ENCODE measurements at places on chromosomes 6 and 20. TPM values are rescaled to one million over a fixed set of nuclear protein-coding genes. Genes with fewer than 3 reads are reported as not detected.
A peak's percentile ranks its signal among the peaks of the same experiment; 100 is the strongest.

Gene ZNF165
- polyA plus RNA-seq = 0.39 TPM

DNA sequence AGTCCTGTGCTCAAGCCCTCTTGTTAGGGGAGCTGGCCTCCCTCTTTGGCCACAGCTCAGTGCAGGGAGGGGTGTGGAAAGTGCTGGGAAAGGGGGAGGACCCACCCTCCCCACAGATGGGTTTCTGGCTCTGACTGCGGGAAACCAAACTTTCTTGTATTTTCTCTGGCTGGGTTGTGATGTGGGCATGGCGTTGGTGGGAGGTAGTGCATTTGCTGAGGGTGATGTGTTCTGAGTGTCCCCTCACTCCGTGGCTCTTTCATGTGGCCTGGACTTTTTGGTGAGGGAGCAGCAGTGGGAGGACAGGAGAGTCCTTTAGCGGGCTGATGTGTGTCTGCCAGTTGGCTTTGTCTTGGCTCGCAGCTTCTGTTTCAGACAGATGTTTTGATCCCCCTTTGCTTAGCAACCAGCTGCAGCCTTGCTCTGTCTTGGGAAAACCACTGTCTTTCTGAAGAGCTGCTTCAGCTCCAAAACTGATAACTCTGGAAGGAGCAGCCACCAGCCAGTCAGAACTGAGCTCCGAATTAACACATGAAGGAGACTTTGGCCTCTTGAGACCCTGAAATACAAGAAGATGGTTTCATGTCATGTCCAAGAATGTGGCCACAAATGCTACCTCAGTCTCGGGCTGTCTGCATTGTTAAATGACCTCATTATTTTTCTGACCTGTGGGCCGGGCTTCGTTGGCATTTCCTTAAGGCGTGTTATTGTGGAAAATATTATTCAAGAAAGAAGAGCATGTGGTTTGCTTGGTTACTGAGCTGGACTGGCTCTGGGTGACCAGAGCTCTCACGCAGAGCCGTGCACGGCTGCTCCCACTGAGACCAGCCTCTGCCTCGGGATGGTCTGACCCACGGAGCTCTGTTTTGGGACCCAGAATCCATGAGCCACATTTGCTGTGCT is 21.5 kb downstream of the SYNJ2 start:
- no peak for DNase-seq

DNA sequence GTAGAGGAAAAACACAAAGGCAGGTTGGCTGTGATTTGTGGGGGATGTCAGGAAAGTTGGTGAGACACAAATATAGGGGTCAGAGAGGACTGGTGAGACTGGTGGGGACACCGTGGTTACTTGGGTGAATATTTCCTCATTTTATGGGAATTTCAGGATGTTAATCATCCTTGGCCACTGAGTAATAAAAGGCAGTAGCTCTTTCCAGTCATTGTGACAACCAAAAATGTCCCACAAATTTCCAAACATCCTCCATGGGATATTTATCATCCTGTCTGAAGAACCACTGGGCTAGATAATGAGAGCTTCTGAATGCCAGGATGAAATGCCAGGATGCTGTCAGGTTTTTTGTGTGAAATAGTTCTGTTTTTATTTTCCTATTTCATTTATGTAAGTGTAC is 374.1 kb downstream of the CD109 start:
- DNase-seq = no peak

- no peak for DNase-seq
These were observed 77.6 kb upstream of the BACH2 start for GRCh38 chr6:90374201-90374600.

DNA sequence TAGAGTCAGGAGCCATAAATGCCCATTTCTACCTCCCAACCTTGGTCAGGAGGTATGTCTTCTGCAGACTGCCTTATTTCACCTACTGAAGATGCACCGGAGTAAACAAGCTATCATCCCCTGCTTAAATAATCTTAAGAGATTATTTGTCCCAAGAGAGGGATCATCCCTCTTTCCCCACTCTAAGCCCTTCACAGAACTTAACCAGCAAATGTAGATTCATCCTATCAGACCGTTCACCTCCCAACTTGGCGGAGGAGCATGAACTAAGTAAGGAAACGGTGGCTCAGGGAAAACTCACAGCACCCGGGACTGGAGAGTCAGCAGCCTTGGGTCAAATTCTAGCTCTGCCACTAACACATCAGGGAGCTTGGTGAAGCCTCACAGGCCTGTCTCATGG is 115.3 kb downstream of the TRERF1 start:
- no peak for DNase-seq

- DNase-seq = no peak
These were observed 190.8 kb downstream of the TENT5A start for GRCh38 chr6:81561731-81562130.

DNA sequence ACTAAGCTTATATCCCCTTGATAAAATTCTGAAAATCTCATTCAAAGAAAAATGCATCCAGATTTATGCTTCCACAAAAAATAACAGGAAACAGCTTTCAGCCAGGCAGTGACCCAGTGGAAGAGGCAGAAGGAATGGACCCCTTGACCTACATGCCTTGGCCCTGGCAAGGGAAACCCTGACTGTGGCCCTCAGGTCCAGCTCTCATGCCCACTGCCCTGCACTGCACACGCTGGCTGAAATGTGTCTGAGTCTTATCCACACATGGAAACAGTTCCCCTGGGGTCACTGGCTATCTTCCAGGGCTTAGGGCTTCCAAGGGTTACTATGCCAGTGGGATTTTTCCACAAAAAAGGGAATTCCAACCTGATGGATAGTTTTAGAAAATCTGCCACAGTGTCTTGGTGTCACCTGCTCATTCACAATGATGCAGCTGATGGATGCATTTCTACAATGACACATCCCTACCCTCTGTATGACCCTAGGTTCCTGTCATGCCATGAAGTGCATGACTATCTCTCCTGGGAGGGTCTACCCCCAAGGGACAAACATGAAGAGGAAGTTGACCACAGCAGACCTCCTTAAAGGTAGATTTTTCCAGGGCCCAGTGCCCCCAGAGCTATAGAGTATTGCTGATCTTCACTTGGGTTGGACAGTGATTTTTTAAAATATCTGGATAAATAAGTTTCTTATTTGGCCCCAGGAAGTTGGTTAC is 121.9 kb upstream of the CD93 start:
- no peak for DNase-seq

DNA sequence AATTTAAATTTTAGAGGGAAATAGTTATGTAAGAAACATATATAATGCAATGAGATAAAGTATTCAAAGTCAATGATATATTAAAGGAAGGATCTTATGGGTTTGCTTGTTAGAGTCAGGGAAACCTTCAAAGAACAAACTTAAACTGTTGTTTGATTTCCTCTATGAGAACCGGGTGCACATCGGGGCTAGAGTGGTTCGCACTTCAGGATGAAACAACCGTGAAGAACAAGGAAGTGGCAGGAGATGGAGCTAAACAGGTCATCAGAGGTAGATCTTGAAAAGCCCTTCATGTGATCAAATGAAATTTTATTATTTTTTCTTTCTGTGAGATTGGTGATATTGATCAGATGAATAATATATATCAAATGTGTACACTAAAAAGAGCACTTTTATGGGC is 951.9 kb upstream of the FLRT3 start:
- no peak for DNase-seq

Gene FOXC1
- polyA plus RNA-seq = 0.22 TPM

- DNase-seq = peak; percentile 20
These were observed 36.1 kb downstream of the GMDS start for GRCh38 chr6:2209226-2209809.

GRCh38 chr6:13005994-13006393 is 289.4 kb downstream of the PHACTR1 start:
- DNase-seq = no peak

Gene CCN6
- polyA plus RNA-seq = not detected

- no peak for DNase-seq
These were observed 8.6 kb downstream of the ADAT2 start for GRCh38 chr6:143441680-143442545.

Gene TFAP2B
- polyA plus RNA-seq = not detected

Gene ZNF311
- not detected for polyA plus RNA-seq

- DNase-seq = no peak
These were observed 15.9 kb downstream of the NT5E start for GRCh38 chr6:85465762-85466161.

- DNase-seq = no peak
These were observed 59.1 kb downstream of the SCAF8 start for GRCh38 chr6:154792325-154792724.

DNA sequence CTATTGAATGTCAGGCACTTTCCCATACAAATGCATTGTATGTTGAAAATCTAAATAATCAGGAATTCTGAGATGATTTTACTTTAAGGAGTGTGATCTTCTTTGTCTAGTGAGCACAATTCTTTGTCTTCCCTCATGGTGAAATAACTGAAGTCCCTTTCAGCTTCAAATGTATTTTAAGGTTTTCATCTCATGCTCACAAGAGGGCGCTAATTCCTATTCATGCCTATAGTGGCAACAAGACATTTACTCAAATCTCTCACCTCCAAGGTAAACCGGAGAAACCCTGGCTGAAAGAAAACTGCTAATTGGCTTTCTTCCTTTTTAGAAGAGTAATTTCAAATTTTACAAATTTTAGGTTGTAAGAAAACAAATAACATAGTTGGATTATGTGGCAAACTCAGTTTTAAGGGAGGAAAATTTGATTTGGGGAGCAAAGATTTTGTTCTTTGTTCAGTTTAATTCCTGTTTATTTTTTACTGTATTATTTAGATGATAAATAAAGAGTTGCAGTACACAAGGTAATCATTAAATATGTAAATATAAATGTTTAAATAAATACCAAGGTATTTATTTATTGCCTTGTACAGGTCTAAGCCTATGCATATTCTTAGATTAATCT is 69.1 kb downstream of the SLC35F1 start:
- no peak for DNase-seq

GRCh38 chr20:43420192-43420591 is 37.5 kb upstream of the SRSF6 start:
- DNase-seq = no peak

GRCh38 chr6:95515975-95516374 is 61.4 kb upstream of the MANEA start:
- no peak for DNase-seq

Gene SPATS1
- polyA plus RNA-seq = not detected

DNA sequence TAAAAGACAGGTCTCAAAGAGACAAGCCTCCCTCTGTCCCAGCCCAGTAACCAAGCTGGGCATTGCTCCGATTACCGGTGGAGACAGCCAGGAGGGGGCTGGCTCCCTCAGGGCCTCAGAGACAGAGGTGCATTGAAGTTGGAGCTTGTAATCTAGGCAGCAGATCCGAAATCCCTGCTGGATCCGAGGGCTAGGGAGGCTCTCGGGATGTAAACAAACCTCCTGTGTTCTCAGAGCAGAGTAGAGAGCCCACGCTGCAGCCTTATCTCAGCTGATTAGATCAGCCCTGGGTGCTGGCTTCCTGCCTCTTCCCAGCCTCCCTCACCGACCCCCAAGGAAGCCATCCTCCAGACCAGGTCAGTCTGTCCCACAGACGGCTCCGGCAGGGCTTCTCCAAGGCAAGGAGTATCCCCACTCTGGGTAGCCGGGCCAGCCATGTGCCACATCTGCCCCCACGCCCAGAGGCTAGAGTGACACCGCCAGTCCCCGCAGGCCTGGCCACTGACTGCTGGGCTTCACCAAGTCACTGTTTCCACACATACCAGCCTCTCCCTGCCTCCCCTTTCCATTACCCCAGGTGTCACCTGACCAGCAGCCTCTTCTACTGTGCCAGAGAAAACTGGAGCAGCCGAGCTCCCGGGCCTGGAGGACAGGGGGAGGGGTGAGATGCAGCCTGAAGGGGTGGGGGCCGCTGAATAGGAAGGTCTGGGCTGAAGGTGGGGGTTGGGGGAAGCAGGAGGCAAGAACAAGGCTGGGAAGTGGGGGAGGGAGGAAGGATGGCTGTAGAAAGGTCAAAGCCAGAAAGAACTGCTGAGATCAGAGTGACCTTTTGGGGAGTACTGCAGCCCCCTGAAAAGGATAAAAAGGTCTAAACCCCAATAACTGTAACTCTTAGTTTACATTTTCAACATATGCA is 6.0 kb downstream of the SDC4 start:
- no peak for DNase-seq

DNA sequence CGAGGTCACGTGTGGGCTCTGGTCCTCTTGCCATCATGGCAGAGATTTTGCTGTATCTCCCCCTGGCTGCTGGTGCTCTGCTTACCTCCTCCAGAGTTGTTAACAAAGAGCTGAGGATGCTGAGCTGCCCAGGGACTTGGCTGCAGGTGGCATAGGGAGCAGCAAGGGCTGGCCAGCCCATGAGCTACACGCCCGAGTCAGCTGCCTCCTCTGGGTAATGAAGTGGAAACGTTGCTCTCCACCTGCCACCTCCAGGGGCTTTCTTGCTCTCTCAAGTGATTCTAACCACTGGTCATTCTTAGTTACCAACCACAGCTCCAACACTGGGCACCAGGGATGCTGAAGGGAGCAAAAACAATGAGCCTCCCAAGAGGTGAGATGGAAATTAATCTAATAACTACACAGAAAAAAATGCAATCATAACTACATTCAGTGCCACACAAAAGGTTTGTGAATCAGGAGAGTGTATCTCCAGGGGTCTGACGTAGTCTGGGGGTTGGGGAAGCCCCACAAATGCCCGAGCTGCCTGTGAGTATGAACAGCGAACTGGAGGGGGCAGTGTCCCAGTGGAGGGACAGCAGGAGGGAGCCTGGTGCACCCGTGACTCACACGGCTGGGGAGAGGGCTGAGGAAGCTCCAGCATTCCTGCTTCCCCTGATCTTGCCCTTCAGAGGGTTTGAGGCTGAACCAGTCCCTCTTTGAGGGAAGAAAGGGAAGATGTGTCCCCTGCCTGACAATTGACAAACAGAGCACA is 78.7 kb downstream of the CDH26 start:
- no peak for DNase-seq

GRCh38 chr20:59094576-59094975 is 52.0 kb upstream of the PRELID3B start:
- DNase-seq = no peak

DNA sequence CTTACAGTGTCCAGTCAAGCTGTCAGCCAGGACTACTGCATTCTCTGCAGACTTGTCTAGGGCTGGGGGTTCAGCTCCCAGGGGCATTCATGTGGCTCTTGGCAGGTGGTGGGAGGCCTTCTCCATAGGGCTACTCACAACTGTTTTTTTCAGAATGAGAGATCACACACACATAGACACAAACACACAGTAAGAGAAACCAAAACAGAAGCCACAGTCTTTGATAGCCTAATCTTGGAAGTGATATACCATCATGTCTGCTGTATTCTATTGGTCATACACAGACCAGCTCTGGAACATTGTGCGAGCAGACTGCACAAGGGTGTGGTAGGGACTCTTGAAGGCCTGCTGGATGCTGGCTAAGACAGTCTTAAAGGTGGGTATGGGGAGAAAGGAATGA is 13.5 kb downstream of the TMEM170B start:
- DNase-seq = no peak

- DNase-seq = no peak
These were observed 31.8 kb upstream of the HBS1L start for GRCh38 chr6:135086414-135086764.

- no peak for DNase-seq
These were observed 13.8 kb upstream of the FUCA2 start for GRCh38 chr6:143525356-143525755.

GRCh38 chr20:32063695-32064094 is 11.7 kb downstream of the HCK start:
- DNase-seq = no peak

Gene CLPSL1
- polyA plus RNA-seq = not detected

DNA sequence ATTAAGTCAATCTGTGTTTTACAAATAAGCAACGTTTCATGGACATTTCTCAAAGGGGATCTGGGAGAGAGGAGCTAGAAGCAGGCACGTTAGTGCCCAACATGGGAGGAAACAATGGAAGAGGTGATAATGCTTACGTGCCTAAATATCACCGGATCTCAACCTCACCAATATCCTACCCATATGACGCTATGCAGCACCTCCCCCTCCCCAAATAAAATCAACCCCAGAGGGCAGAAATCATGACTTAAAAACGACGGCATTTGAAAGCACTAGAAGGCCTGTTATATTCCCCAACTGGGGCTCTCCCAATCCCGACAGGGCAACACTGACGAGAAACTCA is 425 bp downstream of the HBS1L start:
- DNase-seq = no peak

All from immature natural killer cell (primary cell).